Fibroblast of the aortic adventitia (primary cell): ENCODE measurements at places on chromosomes 16 and 17. TPM values are rescaled to one million over a fixed set of nuclear protein-coding genes. Genes with fewer than 3 reads are reported as not detected.

The TEKT5 gene
- total RNA-seq: 0.09 TPM in 1 of 2 replicates, not detected in the other

The PRAC2 gene
- total RNA-seq: not detected in 2 replicates

The ANKFN1 gene
- total RNA-seq: not detected in 2 replicates

The C16orf54 gene
- not detected in 2 replicates for total RNA-seq

The GOSR1 gene
- 17.0 and 39.4 TPM in 2 replicates for total RNA-seq

The CES4A gene
- 2.2 and 4.7 TPM in 2 replicates for total RNA-seq

The MYO15A gene
- 0.45 and 1.6 TPM in 2 replicates for total RNA-seq

The DNAH9 gene
- not detected in 2 replicates for total RNA-seq

The ADAMTS18 gene
- total RNA-seq: 0.08 and 0.27 TPM in 2 replicates

The FBXL16 gene
- under 0.01 TPM in 1 of 2 replicates, not detected in the other for total RNA-seq

The HOXB3 gene
- total RNA-seq: 9.7 and 14.2 TPM in 2 replicates

The AOC3 gene
- under 0.01 and 0.08 TPM in 2 replicates for total RNA-seq
